Kidney epithelial cell (primary cell): ENCODE measurements at places on chromosomes 6 and 20. TPM values are rescaled to one million over a fixed set of nuclear protein-coding genes. Genes with fewer than 3 reads are reported as not detected.
A peak's percentile ranks its signal among the peaks of the same experiment; 100 is the strongest.

DNA sequence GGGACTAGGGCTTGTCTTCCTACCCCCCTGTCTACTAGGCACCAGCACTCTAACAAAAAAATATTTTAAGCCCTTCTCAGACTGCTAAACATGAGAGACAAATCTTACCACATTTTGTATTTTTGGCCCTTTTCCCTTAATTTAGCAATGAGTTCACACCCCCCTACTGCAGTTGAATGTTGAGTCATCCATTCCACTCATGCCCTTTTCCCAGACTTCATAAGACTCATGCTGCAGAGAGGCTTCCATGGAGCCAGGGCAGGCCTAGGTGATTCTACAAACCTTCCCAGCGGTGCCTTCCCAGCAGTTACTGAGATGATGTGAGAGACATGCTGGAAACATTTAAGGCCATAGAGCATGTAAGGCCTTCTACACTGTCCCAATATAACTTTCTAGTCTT lies 53.9 kb downstream of the PXDC1 start:
- DNase-seq = no peak

DNA sequence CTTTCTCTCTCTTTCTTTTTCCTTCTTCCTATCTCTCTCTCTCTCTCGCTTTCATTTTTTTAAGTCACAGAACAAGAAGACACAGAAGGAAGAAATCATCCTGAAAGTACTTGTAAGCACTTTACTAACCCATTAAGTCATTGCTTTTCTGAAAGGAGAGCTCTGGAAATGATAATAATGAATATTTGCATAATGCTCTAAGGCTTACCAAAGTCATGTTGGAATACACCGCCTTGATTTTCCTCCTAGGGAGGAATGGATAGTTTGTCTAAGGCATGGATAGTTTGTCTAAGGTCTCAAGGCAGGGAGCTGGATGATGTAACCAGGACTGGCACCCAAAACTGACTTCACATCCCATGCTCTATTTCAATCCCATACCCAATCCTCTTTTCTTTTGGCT lies 12.9 kb upstream of the CTCFL start:
- no peak for DNase-seq

GRCh38 chr6:34584694-34585093 lies 28.6 kb upstream of the SPDEF start:
- no peak for DNase-seq

- no peak for DNase-seq
These were observed 67.6 kb downstream of the BLOC1S5 start for GRCh38 chr6:7996538-7997111.

- no peak for DNase-seq
These were observed 398.7 kb upstream of the MARCKS start for GRCh38 chr6:113458368-113459010.

DNA sequence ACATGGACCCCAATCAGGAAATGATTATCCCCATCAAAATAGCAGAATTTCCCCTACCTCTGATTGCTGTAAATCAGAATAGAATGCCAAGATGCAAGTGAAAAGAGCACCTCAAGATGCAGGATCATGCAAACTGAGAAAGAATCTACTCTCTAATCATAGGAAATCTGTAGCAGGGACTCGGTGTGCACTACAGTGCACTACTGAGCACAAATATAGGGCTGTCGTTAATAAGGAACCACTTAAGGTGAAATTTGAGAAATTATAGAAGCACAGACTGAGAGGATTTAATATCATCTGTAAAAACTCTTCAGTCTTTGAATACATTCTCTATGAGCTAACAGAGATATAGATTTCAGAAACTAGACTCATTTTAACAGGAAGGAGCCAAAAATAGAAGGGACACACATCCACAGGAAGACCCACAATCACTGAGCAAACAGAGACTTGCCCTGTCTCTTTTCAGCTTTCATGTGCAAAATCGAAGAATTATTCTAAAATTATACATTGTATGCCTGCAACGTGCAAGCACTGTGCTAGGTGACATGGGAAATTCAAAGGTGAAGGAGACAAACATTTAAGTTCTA lies 278.3 kb downstream of the HIVEP2 start:
- no peak for DNase-seq

DNA sequence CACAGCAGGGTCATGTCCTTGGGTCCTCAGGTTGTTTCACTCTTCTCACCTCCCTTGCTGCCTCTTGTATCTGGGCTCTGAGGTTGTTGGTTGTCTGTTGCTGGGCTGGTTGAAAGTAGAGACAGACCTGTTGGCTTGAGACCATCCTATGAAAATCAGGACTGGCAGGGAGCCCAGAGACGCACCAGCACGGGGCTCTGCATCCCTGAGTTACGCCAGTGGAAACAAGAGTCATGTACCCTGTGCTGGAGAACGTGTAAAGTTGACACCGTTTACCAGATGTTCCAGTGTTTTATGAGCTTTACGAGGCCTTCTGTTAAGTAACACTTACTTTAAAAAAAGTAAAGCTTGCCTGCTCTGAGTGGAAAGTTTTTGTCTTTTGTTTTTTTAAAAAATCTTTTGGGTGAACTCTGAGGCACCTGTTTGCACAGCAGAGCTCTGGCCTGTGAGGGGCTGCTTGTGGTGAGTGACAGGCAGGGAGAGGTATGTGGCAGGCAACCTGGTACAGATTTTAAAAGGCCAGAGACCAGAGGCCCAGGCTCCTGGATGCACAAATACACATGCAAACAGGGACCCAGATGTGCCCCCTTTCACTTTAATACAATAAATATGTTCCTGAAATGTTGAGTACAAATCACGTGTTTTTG lies 260.0 kb upstream of the SUPT3H start:
- no peak for DNase-seq

GRCh38 chr6:21219856-21220255 lies 373.7 kb upstream of the SOX4 start:
- DNase-seq = no peak

DNA sequence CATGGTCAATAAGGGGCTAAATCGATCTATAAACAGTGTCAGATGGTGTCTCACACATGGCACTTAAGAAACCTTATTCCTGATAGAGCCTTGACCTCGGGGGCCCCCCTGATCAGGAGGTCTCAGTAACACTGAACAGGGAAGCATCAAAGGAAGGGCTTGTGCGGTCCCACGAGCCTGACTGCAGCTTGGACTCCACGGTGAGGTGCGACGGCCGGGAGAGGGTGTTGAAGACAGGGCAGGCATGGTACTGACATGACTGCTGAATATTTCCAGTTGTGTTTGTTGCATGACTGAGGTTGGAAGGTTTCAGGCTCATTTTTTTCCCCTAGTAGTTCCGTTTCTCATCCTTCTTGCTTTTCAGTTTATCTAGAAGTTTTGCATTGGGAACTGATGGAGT lies 107.1 kb upstream of the JAG1 start:
- no peak for DNase-seq

GRCh38 chr20:49207076-49207475 lies 12.1 kb upstream of the DDX27 start:
- no peak for DNase-seq

GRCh38 chr20:10367943-10368701 lies 65.9 kb downstream of the MKKS start:
- DNase-seq = no peak

- no peak for DNase-seq
These were observed 1.2 kb downstream of the FOXA2 start for GRCh38 chr20:22582964-22583772.

DNA sequence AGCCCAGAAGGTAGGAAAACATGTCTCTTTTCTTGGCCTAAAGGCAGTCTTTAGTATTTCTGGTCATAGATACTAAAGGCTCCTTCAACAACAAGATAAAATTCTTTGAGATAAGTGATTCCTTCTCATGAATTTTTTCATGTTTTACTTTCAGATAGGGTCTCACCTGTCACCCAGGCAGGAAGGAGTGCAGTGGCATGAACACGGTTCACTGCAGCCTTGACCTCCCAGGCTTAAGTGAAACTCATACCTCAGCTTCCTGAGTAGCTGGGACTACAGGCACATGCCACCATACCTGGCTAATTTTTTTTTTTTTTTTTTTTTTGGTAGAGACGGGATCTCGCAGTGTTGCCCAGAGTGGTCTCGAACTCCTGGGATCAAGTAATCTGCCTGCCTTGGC lies 9.1 kb downstream of the PNLDC1 start:
- DNase-seq = no peak

DNA sequence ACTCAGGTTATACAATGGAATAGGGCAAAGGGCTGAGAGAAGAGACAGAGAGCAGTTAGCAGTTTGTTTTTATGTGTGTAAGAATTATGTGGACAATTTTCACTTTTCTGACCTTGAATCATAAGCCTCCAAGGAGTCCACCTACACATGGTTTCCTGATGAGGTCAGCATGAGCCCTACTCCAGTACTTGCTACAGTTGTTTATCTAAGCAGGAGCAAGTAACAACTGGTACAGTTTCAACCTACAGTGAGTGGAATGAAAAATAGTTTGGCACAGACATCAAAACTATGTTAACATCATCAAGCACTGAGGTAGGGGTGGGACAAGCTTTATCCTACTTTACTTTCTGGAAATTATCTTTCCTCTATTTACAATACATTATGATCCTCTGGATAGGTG lies 426.7 kb upstream of the ID4 start:
- peak; percentile 78 for DNase-seq

DNA sequence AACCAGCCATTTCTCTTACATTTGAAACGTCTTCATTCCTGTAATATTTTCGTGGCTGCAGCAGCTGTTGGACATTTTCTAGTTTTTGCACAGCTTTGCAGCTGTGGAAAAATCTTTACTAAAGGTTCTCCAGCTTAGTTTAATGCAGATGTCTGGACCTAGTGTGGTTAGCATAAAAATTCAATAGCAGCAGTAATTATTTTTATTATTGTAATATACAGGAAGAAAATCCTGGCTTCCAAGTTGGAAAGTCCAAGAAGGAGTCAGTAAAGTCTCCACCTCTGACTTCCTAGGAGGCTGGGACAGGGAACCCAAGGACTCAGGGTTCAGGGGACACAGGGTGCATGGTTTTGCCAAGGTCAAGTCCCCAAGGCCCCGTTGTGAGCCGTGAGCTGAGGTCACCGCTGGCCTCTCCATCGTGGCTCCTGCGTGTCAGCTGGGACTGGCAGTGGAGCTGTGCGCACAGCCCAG lies 230.6 kb downstream of the FNDC1 start:
- no peak for DNase-seq

- no peak for DNase-seq
These were observed 36.8 kb upstream of the PRND start for GRCh38 chr20:4684837-4685413.

GRCh38 chr6:12962987-12963386 lies 246.4 kb downstream of the PHACTR1 start:
- no peak for DNase-seq

DNA sequence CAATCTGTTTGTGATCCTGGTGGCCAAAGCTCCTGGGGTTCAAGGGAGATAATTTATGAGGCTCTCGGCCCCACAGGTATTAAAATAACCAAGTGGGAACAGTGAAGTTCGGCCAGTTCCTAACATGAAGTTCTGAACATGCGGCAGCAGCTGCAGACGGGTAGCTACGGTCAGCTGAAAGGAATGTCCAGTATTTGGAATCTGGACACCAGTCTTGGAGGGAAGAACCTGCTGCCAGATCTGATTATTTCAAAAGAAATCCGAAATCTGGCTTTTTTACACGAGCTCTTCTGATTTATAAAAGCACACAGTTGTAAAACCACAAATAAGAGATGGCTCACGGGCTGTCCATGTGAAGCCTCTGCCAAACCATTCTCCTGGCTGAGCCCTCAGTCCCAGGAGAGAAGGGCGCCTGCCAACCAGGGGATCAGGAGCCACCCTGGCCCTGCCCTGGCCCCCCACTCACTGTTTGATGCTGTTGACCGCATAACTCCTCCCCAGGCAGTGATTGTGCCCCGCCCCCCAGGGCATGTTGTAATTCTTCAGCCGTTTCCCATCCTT lies 28.2 kb upstream of the KCNB1 start:
- no peak for DNase-seq

GRCh38 chr6:129785756-129786135 lies 75.4 kb downstream of the TMEM244 start:
- DNase-seq = no peak

- DNase-seq = no peak
These were observed 118.0 kb downstream of the GRM1 start for GRCh38 chr6:146146836-146147235.

DNA sequence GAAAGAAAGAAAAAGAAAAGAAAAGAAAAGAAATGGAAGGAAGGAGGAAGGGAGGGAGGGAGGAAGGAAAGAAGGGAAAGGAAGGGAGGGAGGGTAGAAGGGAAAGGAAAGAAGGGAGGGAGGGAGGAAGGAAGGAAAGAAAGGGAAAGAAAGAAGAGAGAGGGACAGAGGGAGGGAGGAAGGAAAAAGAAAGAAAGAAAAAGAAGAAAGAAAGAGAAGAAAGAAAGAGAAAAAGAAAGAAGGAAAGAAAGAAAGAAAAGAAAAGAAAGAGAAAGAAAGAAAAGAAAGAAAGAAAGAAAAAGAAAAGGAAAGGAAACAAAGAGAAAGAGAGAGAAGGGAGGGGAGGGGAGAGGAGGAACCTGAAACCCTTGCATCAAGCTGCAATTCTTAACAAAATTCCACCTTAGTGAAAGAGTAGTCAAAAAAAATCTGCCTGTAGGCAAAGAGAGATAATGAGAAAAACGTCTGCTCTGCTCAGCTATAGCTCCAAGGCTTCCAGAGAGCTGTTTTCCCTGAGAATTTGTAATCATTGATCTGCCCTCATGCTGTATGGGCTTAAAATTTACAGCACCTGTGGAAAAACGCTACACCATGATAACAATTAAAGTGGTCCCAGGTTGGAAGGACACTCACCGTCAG lies 16.7 kb upstream of the MYCT1 start:
- DNase-seq = no peak

DNA sequence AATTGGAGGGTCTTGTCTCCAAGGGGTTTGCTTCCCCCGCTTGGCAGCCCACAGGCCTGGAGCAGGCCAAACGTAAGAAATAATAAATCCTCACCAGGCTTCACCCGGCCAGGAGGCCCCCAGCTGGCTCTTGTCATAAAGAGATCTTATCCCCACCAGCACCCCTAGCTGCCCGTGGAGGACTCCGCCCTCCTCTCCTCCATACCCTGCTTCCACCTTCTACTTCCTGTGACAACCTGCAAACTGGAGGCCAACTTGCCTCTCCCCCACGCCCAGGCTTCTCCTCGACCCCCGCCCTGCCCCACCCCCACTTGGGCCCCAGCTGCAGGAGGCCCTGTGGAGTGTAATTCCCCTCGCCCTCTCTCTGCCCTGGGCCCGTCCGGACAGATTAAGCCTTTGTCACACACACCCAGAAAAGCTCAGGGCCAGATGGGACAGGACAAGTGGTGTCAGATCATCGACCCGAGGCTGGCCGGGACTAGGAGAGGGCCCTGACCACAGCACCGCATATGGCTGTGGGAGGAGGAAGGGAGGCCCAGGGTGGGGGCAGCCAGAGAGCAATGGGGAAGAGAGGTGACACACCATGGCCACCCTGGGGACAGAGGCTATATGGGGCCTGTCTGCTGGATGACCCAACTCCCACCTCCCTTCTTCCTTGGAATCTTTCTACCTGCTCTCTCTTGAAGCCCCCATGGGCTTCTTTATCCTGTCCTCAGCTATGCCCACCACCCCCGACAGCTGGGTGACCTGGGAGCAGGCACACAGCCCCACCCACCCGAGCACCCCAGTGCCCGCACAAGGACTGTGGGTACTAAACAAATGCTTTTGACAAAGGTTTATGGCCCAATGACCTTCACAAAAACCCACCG lies 3.9 kb downstream of the NOL4L start:
- no peak for DNase-seq

The PRSS35 gene
- 0.08 TPM in 1 of 2 replicates, not detected in the other for total RNA-seq

The ZBTB9 gene
- 7.4 and 7.6 TPM in 2 replicates for total RNA-seq

The KCNB1 gene
- not detected in 2 replicates for total RNA-seq

The HTR1E gene
- not detected in 2 replicates for total RNA-seq

The TENT5A gene
- 4.3 and 4.6 TPM in 2 replicates for total RNA-seq

The EPB41L1 gene
- total RNA-seq = 25.0 and 28.0 TPM in 2 replicates

The MCCD1 gene
- not detected in 2 replicates for total RNA-seq

The TULP4 gene
- total RNA-seq = 104 and 105 TPM in 2 replicates

The NR2E1 gene
- total RNA-seq = not detected in 2 replicates

The PLAGL2 gene
- total RNA-seq = 13.5 and 16.6 TPM in 2 replicates

The HLA-DRB1 gene
- 2.6 and 4.0 TPM in 2 replicates for total RNA-seq

The GABRR1 gene
- not detected in 2 replicates for total RNA-seq
